ENCODE measurements at places on chromosomes 5 and 9.

DNA sequence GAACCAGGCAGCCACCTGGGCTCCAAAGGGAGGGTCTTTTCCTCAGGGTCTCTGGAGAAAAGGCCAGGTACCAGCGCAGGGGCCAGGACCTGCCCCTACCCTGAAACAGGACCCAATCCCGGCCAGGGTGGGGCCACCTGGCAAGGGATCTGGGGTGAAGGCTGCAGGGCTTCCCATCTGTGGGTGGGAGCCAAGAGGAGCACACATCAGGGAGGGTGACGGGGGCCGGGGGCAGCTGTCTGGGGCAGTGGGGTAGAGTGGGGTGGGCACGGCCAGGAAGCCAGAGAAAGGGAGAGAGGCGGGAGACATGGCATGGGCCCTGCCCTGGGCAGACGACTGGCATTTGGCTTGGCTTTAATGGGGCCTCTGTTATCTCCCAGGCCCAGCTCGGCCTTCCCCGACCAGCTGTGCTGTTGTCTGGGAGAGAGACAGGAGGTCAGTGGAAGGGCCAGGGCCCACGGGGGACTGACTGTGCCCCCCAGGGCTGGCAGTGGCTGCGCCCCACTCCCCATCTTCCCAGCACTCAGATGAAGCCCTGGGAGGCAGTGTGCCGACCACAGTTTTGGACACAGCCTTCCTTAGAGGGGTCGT, 57.2 kb upstream of the RNF130 start:
- no peak for DNase-seq

DNA sequence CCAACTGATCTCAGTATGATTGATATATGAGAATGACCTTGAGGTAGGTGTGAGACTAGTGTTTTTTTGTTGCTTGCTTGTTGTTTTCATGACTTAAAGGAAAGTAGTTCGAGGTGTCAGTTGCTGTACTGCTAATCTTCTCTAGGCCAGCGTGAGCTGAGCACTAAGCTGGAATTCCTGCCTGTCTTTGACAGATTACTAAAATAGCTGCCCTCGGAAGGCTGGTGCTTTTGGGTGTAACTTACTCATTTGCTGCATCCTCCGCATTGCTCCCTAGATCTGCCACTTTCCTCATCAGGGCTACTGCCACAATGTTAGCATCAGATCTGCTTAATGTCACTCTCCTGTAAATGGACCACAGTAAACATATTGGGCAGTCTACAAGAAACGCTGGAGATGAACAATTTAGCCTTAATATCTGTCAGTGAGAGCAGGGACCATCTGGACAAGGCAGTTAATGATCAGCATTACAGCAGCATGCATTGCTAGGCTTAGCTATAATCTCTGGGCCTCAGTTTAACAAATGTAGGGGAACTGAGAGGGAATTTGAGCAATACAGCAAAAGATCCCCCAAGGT, 106.6 kb upstream of the CDH6 start:
- DNase-seq: no peak

GRCh38 chr5:164868761-164869160, 1363.3 kb downstream of the MAT2B start:
- DNase-seq: no peak

DNA sequence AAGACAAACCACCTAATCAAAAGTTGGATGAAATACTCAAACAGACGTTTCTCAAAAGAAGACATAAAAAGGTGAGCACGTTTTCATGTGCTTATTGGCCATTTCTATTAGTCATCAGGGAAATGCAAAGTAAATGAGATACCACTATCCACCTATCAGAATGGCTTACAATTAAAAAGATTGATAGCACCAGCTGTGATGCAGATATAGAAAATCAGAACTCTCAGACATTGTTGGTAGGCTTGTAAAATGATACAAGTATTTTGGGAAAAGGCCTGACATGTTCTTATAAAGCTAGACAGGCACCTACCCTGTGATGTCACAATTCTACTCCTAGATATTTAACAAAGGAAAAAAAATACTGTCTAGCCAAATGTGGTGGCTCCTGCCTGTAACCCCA, 44.0 kb upstream of the SLC30A5 start:
- no peak for DNase-seq

- DNase-seq: no peak
Measured at GRCh38 chr9:15469406-15469805, 41.4 kb downstream of the PSIP1 start.

DNA sequence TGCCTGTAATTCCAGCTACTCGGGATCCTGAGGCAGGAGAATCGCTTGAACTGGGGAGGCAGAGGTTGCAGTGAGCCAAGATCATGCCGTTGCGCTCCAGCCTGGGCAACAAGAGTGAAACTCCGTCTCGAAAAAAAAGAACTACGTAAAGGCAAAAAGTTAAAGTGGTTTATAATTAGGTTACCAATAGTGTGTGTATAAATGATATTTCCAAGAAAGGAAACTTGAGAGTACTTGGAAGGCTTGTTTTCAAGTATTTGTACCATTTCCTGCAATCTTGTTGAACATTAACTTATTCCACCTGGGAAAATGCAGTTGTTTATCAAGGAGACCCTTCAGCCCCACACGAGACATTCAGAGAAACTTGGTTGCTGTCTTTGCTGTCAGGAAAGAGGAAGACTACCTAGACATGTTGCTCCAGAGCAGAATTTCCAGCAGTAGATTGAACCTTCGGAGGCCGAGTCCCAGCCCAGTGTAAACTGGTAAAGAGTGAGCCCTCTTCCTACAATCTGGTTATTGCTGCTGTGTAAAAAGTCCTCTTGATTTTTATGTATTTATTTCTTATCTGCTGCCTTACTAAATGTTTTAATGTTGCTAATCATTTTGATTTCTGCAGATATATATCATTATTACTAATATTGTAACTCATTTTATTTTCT, 30.1 kb downstream of the STXBP1 start:
- DNase-seq: no peak

DNA sequence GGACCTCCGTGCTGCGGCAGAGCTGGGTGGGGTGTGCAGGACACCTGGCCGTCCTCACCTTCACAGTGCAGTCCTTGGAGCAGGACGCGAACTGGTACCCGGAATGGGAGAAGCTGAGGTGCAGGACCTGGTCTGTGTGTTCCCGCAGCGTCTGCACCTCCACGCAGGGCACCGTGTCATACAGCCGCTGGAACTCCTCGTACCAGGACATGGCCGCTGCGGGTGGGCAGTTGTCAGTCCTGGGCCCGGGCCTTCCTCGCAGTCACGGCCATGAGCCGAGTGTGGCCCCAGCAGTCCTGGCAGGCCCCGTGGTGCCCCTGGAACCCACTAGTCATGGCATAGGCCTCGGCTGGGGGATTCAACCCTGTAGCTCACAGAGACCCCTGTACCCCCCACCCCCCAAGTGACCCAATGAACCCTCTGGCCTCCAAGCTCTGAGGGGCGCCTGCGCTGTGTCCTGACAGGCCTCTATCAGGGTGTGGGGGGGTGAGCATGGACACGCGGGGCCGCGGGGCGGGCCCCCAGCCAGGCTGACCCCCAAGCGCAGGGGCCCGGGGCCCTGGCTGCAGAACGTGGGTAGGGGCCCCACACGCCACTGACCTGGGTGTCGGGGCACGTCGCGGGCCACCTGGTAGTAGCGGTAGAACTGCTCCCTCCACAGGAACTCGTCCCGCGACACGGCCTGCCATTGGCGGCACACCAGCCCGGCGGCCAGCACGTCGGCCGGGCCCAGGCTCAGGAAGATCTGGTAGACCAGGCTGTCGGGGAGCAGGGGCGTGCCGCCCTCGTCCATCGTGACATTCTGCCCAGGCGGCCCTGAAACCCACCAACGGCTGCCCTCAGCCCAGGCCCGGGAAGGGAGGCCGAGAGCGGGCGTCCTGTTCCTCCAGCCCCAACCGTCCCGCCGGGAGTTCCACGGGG, 987 bp downstream of the FBXW5 start:
- no peak for DNase-seq

DNA sequence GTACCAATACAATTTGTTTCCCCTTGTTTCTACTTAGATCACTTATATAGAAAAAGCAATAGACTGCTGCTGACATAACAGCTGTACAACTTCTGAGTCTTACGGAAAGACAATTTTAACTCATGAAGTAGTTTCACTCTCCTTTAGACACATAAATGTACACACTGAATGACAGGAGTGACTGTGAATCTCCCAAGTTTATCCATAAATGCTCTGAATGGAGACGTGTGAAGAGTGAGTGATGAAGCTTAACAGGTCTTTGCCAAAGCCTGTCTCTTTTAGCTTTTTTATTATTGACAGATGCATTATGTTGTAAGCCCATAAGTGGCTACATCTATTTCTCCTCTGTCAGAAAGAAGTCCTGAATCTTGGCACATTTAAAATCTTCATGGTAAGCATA, 265.9 kb downstream of the TRIM36 start:
- DNase-seq: no peak

DNA sequence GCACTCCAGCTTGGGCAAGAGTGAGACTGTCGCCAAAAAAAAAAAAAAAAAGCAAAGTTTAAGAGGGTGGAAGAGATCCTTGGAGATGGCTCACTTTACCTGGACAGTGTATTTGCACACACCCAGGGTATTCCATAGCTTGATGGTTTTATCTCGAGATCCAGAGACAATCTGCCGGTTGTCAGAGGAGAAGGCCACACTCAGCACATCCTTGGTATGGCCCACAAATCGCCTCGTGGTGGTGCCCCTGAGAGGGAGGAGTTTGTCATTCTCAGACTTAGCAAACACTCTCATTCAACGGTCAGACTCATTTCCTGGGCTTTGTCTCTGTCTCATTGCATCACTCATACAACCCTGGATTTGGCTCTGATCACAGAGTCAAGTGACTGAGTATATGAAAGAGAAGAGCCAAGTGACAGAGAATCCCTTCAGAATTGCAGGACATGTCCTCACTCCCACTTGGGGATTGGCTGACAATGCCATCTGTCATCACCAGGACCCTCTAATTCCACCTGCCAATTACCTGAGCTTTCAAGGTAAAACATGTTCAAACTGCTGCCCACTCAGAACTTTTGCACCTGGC, 2.2 kb downstream of the RACK1 start:
- DNase-seq: no peak

GRCh38 chr5:54136516-54137440, 173.6 kb downstream of the ARL15 start:
- DNase-seq: no peak

DNA sequence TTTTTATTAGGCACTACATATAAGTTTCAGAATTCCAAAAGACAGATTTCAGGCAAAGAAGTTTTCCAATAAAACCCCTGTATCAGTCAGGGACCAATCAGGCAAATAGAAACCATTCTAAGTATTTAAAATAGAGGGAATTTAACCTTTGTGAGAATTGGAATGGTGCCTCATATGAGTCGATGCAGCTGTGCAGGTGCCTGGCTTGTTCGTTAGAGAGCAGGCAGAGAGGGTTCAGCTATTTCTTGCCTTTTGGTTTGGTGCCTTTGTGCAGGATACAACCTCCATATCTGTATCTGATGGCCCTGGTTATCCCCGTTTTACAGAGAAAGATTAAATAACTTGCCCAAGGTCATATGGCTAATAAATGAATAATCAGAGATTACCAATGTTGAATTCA, 6.0 kb upstream of the DDX4 start:
- DNase-seq: no peak

GRCh38 chr9:3498691-3499090, 27.1 kb downstream of the RFX3 start:
- no peak for DNase-seq

DNA sequence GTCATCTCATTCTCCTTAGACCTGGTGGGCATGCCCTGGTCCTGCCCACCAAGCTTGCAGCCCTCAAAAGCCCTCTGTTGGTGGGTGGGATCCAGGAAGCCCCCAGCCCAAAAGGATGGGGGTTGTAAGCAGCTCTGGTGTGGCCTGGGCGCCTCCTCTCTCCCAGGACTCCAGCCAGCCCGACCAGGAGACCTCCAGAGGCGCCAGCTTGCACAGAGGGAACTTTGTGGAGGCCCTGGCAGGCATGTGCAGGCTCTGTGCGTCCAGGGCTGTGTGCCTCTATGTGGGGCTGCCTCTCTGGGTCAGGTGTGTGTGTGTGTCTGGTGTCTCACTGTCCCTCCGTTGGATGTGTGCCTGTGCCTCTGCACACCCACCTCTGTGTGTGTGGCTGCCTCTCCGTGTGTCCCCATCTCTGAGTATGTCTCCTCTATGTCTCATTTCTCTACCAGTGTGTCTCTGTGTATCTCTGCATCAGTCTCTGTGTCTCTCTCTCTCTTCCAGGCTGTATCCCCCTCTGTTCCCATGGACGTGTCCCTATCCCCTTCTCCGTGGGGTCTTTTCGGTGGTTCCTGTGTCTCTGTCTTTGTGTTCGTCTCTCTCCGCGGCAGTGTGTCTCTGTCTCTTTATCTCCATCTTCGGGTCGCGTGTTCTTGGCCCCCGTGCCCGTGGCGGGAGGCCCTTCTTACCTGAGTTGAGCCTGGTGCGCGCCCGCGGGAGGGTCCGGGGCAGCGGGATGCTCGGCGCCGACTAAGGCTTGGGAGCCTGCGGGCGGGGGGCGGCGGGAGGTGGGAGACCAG, 501 bp downstream of the ENHO start:
- no peak for DNase-seq

- no peak for DNase-seq
Measured at GRCh38 chr5:144017119-144017518, 153.3 kb downstream of the YIPF5 start.

DNA sequence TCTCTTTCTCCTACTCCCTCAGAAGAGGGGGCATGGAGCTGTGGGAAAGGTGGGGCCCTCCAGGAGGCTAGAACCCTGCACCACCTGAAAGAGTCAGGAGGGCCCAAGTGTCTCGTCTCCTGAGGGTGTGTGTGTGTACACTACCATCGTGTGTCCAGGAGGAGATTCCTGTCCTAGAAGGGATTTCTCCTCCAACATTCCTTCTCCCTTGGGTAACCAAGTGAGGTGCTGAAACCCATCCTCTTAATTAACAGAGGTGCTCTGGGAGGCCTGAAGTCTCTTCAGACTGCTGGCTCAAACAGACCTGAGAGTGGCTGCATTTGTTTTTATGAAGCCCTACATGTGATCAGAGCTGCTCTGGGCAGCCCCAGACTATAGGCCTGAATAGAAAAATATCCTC, 61.1 kb upstream of the FAM169A start:
- no peak for DNase-seq

GRCh38 chr5:111748304-111748763, 8.7 kb downstream of the NREP start:
- no peak for DNase-seq

GRCh38 chr5:178423901-178424809, 166.0 kb downstream of the COL23A1 start:
- no peak for DNase-seq

DNA sequence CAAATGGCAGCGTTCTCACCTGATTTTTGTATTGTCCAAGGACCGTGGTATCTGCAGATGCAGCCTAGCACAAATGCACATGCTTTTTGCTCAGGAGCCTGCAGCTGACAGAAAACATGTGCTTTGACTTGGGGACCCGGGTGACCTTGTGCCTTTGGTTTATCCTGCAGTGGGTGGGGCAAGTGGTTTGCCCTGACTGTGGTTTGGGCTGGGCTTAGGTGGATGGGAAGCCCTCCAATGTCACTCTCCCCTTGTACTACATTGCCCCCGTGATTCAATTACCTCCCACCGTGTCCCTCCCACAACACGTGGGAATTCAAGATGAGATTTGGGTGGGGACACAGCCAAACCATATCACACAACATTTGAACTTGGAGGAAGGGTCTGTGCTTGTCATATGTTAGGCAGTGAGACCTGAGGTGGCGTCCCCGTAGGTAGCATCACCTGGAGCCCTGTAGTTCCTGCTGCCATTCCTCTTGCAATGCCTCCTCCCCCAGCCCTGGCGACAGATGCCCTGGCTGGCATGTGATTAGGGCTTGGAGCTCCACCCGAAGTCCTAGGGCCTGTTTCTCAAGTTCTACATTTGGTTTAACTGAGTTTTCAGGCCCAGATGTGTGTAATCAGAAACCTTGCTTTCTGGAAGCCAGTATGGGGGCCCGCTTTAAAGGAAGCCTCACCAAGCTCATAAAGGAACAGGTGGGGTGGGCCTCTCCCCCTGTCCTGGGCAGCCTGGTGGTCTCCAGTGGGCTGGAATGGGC, 2.1 kb downstream of the ANKRD33B start:
- DNase-seq: no peak
